HCEC 1CT (cell line): ENCODE measurements at places on chromosomes 5 and 9.

DNA sequence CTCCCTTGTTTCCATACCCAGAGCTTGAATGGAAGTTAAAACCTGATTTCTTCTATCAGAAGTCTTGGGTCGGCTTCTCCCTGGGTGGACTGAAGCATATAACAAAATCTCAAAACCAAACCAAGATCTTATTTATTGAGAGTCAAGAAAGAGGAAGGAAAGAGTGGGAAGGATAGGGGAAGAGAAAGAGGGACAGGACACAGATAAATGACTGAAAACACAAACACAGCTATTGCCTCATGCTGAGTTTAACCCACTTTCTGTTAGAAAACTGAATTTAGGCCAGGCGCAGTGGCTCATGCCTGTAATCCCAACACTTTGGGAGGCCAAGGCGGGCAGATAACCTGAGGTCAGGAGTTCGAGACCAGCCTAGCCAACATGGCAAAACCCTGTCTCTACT is 92.9 kb downstream of the PALM2AKAP2 start:
- DNase-seq = no peak

GRCh38 chr5:130759061-130759460 is 406.0 kb downstream of the HINT1 start:
- DNase-seq = no peak

- DNase-seq = peak; percentile 14
These were observed 166.4 kb downstream of the SLF1 start for GRCh38 chr5:94784536-94785505.

GRCh38 chr5:99122976-99123375 is 194.2 kb upstream of the CHD1 start:
- DNase-seq = no peak

DNA sequence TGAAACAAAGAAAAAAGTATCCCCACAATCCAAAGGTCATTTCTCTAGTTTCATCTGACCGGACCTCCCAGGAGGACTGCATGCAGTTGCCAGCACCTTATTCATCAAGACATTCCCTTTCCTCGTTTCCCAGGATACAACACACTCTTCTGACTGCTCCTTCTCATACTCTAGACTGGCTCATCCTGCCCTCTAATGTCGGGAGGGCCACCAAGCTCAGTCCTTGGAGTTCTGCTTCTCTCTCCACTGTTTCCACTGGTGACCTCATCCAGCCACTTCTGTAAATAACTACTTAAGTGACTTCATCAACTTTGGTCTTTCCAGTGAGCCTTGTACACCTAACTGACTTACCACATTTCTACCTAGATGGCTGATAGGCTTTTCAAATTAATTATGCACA is 179.1 kb downstream of the EPB41L4A start:
- peak; percentile 3 for DNase-seq

- peak; percentile 51 for DNase-seq
These were observed 155.5 kb upstream of the NMUR2 start for GRCh38 chr5:152560512-152561137.

DNA sequence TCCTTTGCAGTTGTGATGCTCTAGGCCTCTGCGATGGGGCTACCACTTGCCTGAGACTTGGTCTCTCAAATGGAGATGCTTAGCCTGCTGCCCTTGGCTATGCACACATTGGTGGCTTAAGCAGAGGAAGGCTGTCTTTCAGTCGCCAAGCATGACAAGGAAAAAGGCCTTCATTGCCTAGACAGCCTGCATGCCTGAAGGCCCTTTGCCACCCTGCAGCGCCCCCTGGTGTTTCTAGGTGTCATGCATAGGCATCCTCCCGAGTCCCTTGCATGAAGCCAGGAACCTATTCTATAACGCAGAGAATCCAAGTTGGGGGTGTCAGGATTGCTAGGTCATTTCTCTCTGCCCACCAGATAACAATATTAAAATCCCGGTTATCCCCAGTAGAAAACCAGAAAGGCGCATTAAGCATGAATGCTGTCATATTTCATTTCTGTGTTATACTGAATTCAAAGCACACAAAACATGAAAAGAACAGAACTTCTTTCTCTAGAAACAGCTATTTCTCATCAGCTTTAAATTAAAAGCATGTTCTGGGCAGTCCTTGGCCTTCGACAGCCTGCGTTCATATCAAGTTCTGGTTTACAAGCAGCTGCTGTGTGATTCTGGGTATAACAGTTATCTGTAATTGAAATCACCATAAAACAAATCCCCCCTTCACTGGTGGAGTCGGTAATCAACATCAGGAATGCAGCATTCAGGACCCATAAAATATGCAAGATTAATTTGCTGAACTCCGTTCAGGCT is 59.7 kb upstream of the TRPC7 start:
- DNase-seq = no peak

DNA sequence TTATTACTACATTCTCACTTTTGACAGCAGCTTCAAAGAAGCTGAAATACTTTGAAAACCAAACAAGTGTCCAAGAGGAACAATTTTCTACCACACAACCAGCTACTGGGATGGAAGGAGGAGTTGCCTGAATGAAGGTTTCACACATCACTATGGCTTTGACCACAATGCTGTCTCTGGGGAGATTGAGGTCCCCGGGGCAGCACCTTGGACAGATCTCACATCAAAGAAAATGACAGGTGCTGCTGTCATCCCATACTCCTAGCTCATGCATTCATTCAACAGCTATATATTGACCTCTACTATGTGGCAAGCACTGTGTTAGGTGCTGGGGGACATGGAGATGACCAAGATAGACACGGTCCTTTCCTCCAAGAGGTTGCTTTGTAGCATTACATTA is 233.2 kb upstream of the RASEF start:
- no peak for DNase-seq
